Stimulated activated CD8-positive, alpha-beta memory T cell treated with anti-CD3 and anti-CD28 coated beads, Interleukin-4, amount 100 ng/mL, for 48 hours (primary cell): ENCODE measurements at places on chromosomes 16 and 17.

- no peak for DNase-seq
These were observed 27.9 kb downstream of the ADCY7 start for GRCh38 chr16:50293994-50294855.

DNA sequence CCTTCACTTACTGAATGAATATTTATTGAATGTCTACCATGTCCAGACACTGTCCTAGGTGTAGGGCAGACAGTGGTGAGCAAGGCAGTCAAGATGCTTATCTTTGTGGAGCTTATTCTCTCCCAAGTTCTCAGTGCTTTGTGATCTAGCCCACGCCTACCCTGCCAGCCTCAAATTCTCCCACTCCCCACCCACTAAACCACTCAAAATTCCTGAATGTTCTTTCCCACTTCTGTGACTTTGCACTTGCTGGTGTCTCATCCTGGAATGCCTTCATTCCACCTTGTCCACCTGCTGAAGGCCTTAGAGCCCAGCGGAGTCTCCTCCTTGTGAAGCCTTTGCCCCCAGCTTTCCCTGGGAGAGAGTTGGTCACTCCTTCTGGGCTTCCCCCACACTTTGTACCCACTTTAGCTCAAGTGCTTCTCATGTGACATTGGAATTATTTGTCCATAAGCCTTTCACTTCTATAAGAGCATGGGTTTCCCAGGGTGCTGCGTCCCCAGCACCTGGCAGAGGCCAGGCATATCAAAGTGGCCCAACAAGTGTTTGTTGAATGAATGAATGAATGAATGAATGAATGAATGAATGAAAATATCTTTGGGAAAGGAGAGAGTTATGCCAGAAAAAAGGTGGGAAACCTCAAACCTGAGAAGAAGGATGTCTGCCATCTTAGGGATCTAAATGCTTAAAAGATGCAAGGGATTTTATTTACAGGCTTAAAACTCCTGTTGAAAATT lies 23.0 kb downstream of the CCDC182 start:
- DNase-seq, result no peak

- DNase-seq, result no peak
These were observed 365.2 kb downstream of the C16orf95 start for GRCh38 chr16:86951831-86952598.

DNA sequence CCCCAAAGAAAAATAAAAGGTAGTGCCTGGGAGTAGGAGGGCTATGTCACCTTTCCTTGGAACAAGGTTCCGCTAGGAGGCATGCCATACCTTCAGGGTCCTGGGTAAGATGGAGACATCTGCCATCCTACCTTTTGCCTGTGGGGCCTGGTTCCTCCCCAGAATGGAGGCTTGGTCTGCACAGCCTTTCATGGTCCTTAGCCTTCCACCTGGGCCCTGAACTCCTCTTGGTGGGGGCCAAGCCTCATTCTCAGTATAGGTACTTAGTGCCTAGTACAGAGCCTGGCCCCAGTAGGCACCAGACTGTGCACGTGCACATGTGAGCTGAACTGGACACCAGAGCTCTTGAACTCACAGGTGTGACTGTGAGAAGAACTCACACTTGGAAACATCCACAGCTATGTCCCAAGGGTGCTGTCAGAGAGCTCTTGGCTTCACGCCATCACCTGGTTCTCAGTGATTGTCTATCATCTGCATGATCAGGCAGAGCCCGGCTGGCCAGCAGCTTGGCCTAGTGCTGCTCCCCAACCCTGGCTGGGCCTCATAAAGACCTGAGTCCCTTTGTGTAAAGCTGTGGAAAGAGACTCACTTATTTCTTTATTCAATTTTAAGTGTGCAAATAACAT lies 143.2 kb downstream of the SOCS1 start:
- peak; percentile 58 for DNase-seq

GRCh38 chr17:50129353-50129727 lies 620 bp downstream of the SAMD14 start:
- DNase-seq, result no peak

GRCh38 chr17:44865231-44865660 lies 17.6 kb downstream of the HIGD1B start:
- peak; percentile 81 for DNase-seq

DNA sequence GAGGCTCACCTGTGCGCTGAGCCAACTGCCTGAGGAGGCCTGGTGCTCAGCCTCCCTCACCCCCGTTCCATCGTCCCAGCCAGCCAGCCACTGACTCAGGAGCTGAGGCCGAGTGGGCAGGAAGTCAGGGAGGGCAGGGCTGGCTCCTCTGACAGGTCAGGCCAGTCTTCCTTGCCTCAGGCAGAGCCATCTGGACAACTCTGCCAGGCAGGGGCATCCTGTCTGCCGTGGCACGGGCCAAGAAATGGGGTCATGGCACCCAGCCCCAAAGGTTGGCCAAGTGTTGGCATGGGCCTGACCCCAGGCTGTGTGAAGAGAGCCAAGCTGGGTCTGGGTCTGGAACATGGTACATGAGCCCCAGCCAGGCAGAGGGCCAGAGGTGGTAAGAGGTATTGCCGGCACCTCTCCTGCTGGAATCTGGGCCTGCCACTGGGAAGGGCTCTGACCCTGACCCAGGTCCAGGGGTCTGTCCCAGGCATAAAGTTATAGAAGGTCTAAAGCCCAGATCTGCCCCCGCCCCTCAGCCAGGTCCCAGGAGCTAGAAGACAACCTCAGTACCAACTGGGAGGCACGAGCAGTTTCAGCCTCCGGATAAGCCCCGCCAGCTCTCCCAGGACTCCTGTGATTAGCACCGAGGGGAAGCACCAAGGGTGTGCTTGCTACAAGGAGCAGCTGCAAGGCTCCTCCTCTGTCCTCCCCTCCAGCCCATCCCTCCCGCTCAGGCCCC lies 2.5 kb upstream of the VASN start:
- no peak for DNase-seq

GRCh38 chr17:79799174-79799537 lies 2.3 kb upstream of the CBX8 start:
- no peak for DNase-seq

GRCh38 chr16:9904526-9904925 lies 277.7 kb downstream of the GRIN2A start:
- no peak for DNase-seq

GRCh38 chr17:1640329-1641064 lies 5.0 kb downstream of the SCARF1 start:
- no peak for DNase-seq

DNA sequence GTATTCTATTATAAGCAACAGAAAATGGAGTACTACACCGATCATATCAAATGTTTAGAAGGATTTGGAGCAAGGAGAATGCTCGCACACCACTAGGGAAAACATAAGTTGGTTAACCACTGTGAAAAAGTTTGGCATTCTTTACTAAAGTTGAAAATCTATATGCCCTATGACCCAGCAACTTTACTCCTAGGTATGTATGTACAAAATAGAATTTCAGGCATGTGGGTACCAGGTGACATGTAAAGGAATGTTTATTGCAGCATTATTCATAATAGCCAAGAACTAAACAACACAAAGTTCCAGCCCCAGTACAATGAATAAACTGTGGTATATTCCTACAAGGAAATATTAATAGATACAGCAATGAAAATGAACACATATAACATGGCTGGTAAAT lies 5.8 kb upstream of the HBZ start:
- no peak for DNase-seq

- no peak for DNase-seq
These were observed 253.3 kb upstream of the FOXF1 start for GRCh38 chr16:86256995-86257394.

DNA sequence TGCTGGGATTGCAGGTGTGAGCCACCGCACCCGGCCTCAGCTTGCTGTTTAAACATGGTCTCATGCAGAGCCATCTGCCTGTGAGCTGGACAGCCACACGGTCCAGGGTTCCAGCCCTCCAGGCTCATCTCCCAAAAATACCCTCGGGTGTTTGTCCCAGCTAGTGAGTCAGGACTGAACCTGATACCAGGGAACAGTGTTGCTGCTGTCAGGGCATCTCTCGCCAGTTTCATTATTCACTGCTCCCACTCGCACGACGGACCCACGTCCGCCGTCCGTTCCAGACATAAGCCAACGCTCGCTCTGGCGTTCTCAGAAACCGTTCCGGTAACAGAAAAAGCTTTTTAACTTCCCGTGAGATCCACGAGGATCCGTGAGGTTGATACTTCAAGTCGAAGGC lies 77.6 kb downstream of the NXN start:
- no peak for DNase-seq

DNA sequence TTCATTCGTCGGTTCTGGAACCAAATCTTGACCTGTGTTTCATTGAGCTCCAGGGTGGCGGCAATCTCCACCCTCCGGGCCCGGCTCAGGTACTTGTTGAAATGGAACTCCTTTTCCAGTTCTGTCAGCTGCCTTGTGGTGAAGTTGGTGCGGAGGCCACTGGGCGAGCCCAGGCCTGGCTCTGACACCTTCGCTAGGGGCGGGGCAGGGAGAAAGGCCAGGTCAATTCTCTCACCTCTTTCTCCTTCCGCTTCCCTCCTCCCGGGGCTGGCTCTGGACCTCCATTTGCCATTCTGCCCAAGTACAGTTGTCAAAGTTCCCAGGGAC lies 1.2 kb downstream of the HOXB1 start:
- no peak for DNase-seq

DNA sequence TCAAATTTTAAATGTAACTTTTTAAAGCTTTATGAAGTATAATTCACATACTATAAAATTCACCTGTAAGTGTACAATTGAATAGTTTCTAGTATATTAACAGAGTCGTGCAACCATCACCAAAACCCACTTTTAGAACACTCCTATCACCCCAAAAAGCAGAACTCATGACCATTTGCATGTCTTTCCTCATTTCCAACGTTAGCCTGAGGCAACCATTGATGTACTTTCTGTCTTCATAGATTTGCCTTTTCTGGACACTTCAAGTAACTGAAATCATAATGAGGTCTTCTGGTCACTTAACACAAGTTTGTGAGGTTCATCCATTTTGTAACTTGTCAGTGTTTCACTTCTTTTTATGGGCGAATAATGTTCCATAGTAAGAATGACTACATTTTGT lies 33.2 kb downstream of the METTL16 start:
- no peak for DNase-seq
